ENCODE measurements at places on chromosomes 4 and X.

DNA sequence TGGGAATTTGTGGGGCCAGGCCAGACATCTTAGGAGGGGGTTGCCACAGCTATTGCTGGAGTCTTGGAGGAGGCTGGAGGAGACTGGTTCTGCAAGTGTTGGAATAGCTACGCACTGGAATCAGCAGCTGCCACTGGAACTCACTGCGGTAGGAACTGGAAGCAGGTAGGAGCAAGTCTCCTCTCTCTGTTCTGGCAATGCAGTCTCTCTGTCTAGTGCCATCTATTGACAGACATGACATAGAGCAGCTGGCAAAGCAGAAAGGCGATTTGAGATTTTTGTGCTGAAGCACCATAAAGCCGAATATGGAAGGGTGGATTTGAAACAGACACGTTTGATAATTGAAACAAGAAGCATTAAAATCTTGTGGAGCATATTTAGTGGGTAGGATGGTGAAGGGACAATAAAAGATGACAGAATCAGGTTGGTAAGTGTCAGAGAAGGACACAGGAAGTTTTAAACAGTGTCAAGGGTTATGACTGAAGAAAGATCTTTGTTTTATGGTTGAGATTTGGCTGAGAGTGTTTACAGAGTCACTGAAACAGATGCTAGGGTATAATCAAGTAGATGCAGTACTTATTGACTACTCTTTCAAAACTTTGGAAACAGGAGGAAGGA, 23.5 kb upstream of the SYNPO2 start:
- H3K36me3 ChIP-seq = no peaks in the 10 kb centered on the region
- H3K27me3 ChIP-seq = no peaks in the 10 kb centered on the region
- H3K4me1 ChIP-seq = peaks cover 4% of the 10 kb centered on the region
- peak; percentile 77 for DNase-seq
- no peak overlapping the region for H3K4me3 ChIP-seq

DNA sequence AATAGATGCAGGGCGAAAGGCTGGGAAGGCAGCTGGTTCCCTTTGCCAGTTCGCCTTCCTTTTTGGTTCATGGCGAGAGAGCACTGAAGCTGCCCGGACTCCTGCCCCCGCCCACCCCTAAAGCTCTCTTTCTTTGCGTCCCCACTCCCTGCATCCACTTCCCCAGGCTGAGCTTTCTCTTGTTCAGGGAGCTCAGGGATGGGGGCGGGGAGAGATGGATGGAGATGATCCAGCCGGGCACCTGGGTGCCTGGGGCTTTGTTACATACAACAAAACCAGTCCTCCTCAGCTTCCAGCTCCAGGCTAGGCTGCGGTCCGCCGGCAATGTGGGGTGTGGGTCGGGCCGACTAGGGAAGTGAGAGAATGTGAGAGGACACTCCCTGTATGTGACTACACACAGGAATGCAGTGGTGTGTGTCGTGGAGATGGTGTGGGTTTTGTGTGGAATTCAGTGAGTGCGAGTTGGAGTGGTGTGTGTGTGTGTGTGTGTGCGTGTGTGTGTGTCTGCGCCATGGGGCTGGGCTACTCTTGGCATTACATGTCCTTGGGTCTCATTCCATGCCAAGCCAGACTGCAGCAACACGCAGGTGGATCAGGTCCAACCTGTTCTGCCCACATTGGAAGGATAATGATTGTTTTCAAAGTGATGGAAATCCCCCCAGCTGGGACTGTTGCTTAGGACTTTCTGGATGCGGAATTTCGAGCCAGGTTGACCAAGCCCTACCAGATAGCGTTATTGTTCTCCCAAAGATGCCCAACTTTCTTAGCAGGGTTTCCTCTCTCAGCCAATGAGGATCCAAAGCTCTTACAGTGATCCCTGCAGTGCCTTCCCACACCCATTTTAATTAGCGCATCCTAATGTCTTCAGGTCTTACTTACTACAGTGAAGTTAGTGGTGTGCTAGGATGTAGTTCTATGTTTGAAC, 149.4 kb upstream of the CHRDL1 start:
- peaks cover 2% of the 10 kb centered on the region for H3K27me3 ChIP-seq
- peak overlapping the region; percentile 91 for H3K4me3 ChIP-seq
- H3K27ac ChIP-seq = no peak overlapping the region
- peak; percentile 56 for DNase-seq

DNA sequence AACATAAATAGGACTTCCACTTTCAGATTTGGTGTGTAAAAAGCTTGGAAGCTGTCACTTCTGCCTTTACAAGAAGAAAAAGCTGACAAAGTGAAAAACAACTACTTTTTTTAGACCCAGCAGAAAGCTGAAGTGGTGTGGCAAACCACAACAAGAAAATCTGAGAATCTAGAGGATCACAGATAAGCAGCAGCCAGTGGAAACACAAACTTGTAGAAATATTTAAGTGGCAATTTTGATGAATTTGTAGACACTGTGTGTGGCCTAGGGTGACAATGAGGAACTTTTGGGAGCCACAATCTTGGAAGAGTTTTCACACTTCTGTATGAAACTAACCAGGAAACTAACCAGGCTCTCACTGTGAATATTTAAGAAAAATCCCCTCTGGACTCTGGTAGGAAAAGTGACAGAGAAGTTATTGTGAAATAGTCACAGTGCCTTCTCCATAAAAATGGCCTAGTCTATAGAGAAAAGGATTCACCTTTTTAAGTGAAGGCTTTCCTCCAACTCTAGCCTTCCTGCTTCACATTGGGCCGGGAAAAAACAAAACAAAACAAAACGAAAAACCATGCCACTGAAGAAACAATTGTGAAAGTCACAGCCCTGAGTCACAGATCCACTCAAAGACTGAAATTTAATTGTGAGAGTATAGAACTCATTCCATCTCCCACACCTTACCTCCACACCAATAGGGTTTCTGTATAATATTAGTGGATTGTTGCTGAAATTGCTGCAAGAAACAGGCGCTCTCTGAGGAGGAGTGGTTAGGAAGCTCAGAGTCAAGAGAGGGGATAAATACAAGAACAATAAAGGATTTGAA, 26.7 kb upstream of the GUCY1A1 start:
- no peak overlapping the region for H3K4me3 ChIP-seq
- no peaks in the 10 kb centered on the region for H3K4me1 ChIP-seq
- no peaks in the 10 kb centered on the region for H3K27me3 ChIP-seq
- no peaks in the 10 kb centered on the region for H3K36me3 ChIP-seq

DNA sequence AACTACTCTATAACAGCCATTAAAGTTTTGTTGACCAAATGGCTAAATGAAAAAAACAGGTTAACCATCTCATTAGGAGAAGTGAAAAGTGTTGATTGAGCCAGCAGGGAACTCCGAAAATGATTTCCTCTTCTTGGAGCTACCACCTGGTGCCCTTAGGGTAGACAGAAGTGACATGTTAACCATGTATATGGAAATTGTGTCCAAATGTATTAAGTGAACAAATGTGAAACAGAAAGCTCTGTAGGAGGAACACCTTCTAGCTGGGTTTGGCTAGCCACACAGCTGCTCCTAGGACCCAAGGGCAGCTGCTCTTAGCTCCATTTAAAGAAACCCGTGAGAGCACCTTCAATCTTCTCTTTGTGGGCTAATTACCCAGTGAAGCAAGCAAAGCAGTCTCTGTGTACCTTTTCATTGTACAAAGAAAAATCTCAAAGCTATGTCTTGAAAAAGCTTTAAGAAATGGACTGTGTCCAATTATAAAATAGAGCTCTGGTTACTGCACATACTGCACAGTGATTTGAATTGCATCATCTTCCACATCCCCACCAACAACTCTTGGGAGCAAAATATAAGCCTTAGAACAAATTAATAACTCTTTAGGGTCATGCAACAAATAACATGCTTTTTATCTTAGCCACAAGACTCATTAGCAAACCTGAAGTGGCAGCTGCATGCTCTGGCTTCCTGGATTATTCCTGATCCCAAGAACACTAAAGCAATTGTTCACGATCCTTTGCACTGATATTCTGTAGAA, 59.2 kb upstream of the PARM1 start:
- H3K4me3 ChIP-seq = no peak overlapping the region
- H3K4me1 ChIP-seq = no peaks in the 10 kb centered on the region
- H3K27ac ChIP-seq = no peak overlapping the region
- no peaks in the 10 kb centered on the region for H3K36me3 ChIP-seq
- no peak for DNase-seq

GRCh38 chr4:53196882-53197771, 168.7 kb downstream of the SCFD2 start:
- no peaks in the 10 kb centered on the region for H3K36me3 ChIP-seq
- no peak overlapping the region for H3K4me3 ChIP-seq
- H3K4me1 ChIP-seq = no peaks in the 10 kb centered on the region
- H3K27ac ChIP-seq = no peak overlapping the region
- DNase-seq = no peak
- no peaks in the 10 kb centered on the region for H3K27me3 ChIP-seq

- H3K4me1 ChIP-seq = 0 out of 2 replicates have a peak, but pooled peaks cover 3% of the 10 kb centered on the region
- H3K36me3 ChIP-seq = no peaks in the 10 kb centered on the region
- no peaks in the 10 kb centered on the region for H3K27me3 ChIP-seq
Measured at GRCh38 chrX:130086447-130087206, 23.7 kb downstream of the ELF4 start.

DNA sequence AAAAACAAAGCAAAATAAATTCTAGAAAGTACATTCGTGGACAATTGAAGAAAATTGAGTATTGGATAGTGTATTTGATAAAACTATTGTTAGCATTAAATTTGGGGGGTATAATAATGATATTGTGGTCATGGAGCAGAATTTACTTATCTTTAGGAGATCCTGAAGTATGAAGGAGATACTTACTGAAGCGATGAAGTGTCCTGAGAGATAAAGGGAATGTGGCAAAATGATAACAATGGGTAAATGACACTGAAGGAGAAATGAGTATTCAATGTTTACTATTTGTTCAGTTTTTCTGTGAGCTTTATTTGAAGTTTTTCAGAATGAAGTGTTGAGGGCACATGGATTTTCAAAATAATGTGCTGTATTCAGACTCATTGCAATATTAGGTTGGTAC, 30.0 kb upstream of the BLTP1 start:
- DNase-seq = no peak
- H3K4me1 ChIP-seq = no peaks in the 10 kb centered on the region
- H3K27me3 ChIP-seq = no peaks in the 10 kb centered on the region
- no peaks in the 10 kb centered on the region for H3K36me3 ChIP-seq
- H3K4me3 ChIP-seq = no peak overlapping the region

DNA sequence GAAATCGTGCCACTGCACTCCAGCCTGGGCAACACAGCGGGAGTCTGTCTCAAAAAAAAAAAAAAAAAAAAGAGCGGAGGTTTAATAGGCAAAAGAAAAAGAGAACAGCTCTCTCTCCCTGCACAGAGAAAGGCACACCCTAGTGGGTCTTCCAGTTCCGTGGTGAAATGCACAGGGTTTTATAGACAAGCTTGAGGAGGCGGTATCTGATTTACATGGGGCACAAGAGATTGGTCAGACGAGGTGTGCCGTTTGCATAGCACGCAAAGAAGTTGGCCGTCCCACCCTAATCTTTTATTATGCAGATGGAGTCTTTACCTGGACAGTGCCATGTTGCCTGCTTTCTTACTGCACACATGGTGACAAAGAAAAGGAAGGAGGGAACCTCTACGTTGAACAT, 33.5 kb upstream of the REST start:
- H3K27me3 ChIP-seq = no peaks in the 10 kb centered on the region
- DNase-seq = peak; percentile 81
- H3K4me1 ChIP-seq = peaks cover 2% of the 10 kb centered on the region
- peak overlapping the region; percentile 18 for H3K4me3 ChIP-seq
- H3K36me3 ChIP-seq = no peaks in the 10 kb centered on the region
- no peak overlapping the region for H3K27ac ChIP-seq

DNA sequence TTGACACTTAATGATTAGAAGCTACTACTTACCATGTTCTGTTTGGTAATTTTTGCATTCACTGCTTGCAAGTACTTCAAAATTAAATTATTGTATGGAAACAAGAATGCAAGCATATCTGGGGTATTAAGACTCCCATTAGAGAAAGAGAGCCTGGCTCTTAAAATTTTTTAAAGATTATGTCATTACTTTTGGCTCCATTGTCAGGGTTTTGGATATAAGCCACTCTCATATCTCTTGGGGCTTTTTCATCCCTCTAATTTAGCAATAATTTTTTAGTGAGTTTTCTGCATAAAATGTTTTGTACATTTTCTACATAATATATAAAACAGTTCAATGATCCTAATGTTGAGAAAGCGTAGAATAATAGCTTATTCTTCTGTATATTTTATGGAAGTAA, 49.4 kb downstream of the SLC9A6 start:
- no peaks in the 10 kb centered on the region for H3K27me3 ChIP-seq
- no peak overlapping the region for H3K4me3 ChIP-seq
- no peak overlapping the region for H3K27ac ChIP-seq

DNA sequence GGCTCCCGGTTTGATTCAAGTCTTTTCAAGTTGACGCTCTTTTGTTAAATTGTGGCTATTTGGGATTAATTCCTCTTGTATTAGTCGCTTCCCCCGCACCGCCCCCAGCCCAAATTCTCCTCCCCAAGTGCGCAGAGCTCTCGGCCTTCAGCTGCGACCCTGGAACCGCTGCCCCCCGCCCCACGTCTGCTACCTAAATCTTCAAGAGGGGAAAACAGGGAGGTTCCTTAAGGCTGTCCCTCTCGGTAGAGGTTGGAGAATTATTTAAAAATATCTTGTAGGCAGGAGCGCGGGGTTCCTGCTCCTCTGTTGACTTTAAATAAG, 860 bp upstream of the RPS6KA3 start:
- no peaks in the 10 kb centered on the region for H3K36me3 ChIP-seq
- H3K27me3 ChIP-seq = peaks cover 4% of the 10 kb centered on the region
- H3K27ac ChIP-seq = no peak overlapping the region
- peak overlapping the region; percentile 93 for H3K4me3 ChIP-seq
- no peaks in the 10 kb centered on the region for H3K4me1 ChIP-seq

DNA sequence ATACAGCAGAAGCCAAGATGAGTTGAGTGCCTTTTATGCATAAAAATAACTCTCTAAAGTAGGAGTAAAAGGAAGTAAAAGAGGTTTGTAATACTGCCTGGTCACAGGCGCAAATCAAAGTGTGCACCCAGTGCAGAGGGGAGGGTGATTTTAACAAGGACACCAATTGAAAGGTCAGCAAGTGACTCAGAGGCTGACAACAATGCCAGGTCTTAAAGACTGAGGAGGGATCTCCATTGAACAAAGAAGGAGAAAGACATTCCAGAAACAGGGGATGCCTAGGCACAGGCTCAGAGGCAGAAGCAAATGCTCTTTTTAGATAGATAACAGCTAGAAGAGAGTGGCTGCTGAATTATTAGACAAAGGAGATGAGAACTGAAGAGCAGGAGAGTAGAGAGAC, 297.4 kb upstream of the VCX start:
- H3K36me3 ChIP-seq = no peaks in the 10 kb centered on the region
- no peak overlapping the region for H3K27ac ChIP-seq
- no peak overlapping the region for H3K4me3 ChIP-seq
- H3K27me3 ChIP-seq = no peaks in the 10 kb centered on the region
- no peaks in the 10 kb centered on the region for H3K4me1 ChIP-seq
- DNase-seq = no peak

- no peaks in the 10 kb centered on the region for H3K36me3 ChIP-seq
- no peaks in the 10 kb centered on the region for H3K27me3 ChIP-seq
- H3K4me1 ChIP-seq = no peaks in the 10 kb centered on the region
- DNase-seq = no peak
- H3K27ac ChIP-seq = no peak overlapping the region
- no peak overlapping the region for H3K4me3 ChIP-seq
Measured at GRCh38 chr4:94354474-94354896, 11.8 kb upstream of the HPGDS start.

GRCh38 chr4:39476187-39476895, 17.5 kb downstream of the LIAS start:
- DNase-seq = no peak
- no peaks in the 10 kb centered on the region for H3K27me3 ChIP-seq
- H3K27ac ChIP-seq = no peak overlapping the region
- H3K4me1 ChIP-seq = no peaks in the 10 kb centered on the region

Data from H9 (cell line).